Gastroesophageal sphincter (tissue), 4 donors: ENCODE measurements at places on chromosomes 2 and 18.

GRCh38 chr2:138919120-138919747 is 139.0 kb upstream of the NXPH2 start:
- no peak for ATAC-seq

DNA sequence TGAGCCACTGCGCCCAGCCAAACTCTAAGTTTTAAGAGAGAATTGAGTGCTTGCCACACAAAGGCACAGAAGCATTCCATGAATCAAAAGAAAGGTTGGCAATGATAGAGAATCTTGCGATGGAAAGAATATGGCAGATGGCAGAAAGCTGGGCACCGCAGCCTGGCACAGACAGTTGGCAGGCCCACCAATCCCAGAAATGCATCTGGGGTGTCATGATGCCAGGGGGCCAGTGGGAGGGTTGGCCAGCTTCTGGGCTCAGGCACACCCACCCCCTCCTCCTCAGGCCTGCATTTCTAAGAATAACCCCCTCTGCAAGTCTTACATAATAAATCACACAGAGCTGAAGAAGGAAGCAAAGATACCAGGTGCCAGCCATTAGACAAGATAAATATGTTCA is 19.6 kb downstream of the ZNF2 start:
- ATAC-seq: no peak

DNA sequence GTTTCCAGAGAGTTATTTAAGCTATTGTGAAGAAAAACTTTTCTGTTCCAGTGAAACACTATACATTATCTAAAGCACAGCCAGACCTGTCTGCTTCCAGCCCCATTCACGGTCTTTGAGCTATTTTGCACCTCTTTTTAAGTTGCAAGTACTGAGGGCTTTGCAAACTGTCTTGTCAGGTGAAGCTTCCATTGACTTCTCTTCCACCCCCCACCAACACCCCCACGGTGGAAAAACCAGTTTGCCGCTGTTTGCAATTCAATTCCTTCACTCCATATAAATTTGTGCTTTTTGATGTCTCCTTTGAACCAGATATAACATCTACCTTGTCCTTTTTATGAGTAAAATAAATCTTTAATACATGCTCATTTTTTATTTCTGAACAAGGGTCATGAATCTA is 15.7 kb downstream of the B3GNT7 start:
- ATAC-seq: no peak

GRCh38 chr2:2523461-2524347 is 192.6 kb upstream of the MYT1L start:
- ATAC-seq: no peak

DNA sequence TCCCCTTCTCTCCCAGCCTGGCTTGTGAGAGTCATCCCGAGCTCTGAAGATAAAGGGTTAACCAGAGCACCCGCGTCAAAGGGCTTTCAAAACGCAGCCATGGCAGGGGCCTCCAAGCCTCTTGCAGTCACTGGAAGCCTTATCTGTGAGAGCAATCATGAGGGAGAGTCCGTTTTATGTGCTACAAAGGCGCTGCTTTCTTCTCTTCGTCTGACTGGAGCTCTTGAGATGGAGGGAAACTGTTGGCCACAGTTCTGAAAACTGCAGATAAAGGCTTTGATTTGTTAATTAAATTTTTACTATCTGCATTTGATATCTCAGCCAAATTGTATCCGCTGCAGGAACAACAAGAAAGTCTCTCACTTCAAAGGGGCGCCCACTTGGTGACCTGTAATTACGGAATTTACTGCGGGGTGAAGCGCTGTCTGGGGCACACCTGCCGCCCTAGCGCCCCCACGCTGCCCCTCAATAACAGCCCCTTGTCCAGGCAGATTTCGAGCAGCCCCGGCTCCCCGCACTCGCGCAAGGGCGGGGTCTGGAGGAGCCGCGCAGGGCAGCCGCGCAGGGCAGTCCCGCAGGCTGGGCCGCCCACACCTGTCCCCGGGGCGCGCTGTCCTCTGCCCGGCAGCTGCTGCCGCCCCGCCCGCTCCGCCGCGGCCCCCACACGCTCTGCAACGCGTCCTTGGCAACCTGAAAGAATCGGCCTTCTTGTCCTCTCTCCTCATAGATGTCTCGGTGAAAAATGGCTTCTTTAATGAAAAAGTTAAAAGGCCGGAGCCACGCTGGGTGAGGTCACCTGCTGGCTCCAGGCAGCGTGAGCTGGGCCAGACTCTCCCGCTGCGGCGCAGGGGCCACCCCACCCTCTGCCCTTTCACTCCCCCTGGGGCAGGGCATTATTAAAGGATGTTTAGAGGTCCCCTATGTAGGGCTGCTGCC is 217.9 kb downstream of the VAPA start:
- peak; percentile 61 for ATAC-seq
